Upper lobe of right lung (tissue), 1 donor: ENCODE measurements at places on chromosomes 12 and 14.

GRCh38 chr12:53218551-53219291 lies 11.7 kb upstream of the ITGB7 start:
- no peak for DNase-seq

- DNase-seq, result no peak
These were observed 227.1 kb upstream of the KRR1 start for GRCh38 chr12:75738486-75738885.

DNA sequence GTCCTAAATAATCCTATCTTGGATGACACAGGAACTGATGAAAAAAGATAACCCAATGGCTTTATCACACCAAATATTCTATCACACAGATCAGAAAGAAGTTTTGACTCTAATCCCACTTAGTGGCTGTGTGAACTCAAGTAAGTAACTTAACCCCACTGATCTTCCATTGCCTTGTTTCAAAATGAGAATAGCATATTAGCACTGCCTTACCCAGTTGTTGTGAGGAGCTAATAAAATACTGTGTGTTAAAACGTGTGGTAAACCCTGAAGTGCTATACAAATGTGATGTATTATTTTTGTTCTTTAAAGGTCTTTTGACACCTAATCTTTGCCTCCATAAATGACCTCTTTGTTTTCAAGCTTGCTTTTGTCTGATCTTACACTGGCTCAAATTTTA lies 60.9 kb upstream of the ARID2 start:
- DNase-seq, result no peak

DNA sequence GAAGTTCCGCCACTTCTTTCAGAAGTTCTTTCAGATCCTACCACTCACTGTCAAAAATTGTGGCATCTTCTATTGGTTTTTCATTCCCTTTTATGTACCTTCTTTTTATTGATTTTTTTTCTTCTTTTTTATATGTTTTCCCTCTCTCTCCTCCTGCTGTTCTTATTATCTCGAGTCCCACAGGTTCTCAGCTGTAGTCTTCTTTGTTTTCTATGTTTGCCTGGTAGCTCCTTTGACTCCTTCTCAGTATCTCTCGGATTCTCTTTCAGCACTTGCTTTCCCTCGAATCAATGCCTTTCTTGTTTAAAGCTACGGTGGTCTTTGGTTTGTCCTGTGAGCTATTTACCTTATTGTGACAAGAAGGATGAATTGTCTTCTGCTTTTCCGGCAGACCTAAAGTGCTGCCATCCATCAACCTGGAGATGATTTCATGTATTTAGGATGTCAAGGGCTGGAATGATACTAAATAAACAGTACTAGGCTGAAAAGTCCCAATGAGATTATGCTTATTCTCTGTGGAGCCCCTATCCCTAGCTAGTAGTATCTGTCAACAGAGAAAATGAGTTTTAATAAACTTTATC lies 541.7 kb downstream of the NOVA1 start:
- DNase-seq, result no peak

GRCh38 chr12:55686366-55687010 lies 21.2 kb downstream of the ITGA7 start:
- peak; percentile 46 for DNase-seq
